ENCODE measurements at places on chromosomes 5 and 9. TPM values are rescaled to one million over a fixed set of nuclear protein-coding genes. Genes with fewer than 3 reads are reported as not detected.

DNA sequence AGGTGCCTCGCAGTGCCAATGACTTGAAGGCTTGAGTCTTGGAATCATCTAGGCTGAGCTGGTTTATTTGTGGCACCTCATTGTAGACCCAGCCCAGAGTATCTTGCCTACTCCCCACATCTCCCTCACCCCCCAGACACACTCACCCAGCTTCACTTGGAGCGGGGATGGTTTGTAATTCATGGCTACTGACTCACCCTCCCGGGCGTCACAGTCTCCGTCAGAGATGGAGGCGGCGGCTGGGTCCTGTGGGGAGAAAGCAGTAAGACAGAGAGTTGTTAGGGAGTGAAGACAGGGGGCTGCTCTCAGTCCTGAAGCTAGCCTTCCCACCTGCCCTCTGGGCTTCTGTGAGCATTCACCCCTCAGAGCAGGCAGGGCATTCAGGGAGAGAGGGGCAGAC lies 29.0 kb upstream of the MYORG start:
- no peak for DNase-seq

DNA sequence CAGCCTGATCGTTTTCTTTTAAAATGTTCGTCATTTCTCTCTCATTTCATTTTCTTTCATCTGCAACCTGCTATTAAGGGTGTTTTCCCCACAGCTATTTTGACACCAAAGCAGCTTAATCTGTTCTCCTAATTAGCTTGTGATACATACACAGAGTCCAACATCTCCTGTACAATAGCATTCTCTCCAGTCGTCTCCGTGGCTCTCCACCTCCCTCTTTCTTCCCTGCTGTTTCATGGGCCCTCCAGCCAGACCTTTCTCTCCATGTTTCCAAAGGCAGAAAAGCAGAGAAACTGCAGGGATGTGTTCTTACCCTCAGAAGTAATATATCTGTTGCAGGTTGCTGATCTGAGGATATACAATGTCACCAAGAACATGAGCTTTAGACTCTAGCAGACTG lies 88.8 kb upstream of the SPOCK1 start:
- no peak for DNase-seq

GRCh38 chr5:110923971-110924370 lies 147.5 kb upstream of the TSLP start:
- DNase-seq, result no peak

GRCh38 chr5:68012831-68013230 lies 202.7 kb upstream of the PIK3R1 start:
- no peak for DNase-seq

ARHGEF37 gene
- total RNA-seq, result 19.7 TPM

DNA sequence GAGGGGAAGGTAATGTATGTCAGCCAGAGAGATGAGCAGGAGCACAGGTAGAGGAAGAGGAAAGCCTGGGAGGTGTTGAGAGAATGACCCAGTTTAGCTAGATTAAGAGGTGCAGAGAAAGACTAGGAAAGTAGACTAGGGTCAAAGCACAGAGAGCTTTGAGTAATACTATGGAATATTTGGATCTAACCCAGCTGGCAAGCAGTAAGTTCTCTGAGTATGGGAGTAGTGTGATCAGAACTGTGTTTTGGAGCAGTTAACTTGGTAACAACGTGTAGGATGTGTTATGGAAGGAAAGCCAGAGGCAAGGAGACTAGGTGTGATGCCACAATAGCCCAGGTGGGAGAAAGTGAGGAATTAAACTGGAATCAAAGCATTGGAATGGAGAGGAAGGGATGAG lies 84.9 kb upstream of the PTGER4 start:
- no peak for DNase-seq

GRCh38 chr9:93709600-93710369 lies 133.4 kb downstream of the PHF2 start:
- DNase-seq, result no peak

LOX gene
- 8.1 TPM for total RNA-seq

GPX8 gene
- 8.7 TPM for total RNA-seq

Measured in esophagus squamous epithelium (tissue), 5 donors.